Mesothelial cell of epicardium (in vitro differentiated cells): ENCODE measurements at places on chromosomes 5 and 9. TPM values are rescaled to one million over a fixed set of nuclear protein-coding genes. Genes with fewer than 3 reads are reported as not detected.
A peak's percentile ranks its signal among the peaks of the same experiment; 100 is the strongest.

The SHISAL2B gene
- total RNA-seq = not detected in 3 replicates

GRCh38 chr9:78559449-78559885 is 262.5 kb downstream of the PSAT1 start:
- no peak overlapping the region for H3K4me3 ChIP-seq
- H3K36me3 ChIP-seq = no peaks in the 10 kb centered on the region
- DNase-seq = no peak
- no peaks in the 10 kb centered on the region for H3K27me3 ChIP-seq
- no peaks in the 10 kb centered on the region for H3K4me1 ChIP-seq
- H3K27ac ChIP-seq = no peak overlapping the region

- DNase-seq = no peak
- H3K4me3 ChIP-seq = no peak overlapping the region
- H3K36me3 ChIP-seq = no peaks in the 10 kb centered on the region
- H3K27me3 ChIP-seq = no peaks in the 10 kb centered on the region
- H3K4me1 ChIP-seq = peaks cover 7% of the 10 kb centered on the region
Observed at GRCh38 chr9:3035579-3036332, 191.9 kb upstream of the PUM3 start.

- H3K4me3 ChIP-seq = no peak overlapping the region
- no peak for DNase-seq
- H3K27me3 ChIP-seq = no peaks in the 10 kb centered on the region
Observed at GRCh38 chr9:104905153-104905901, 22.6 kb downstream of the ABCA1 start.

The CDH6 gene
- total RNA-seq = 0.18 to 0.54 TPM (median 0.47 TPM) in 3 replicates

GRCh38 chr5:102211165-102211564 is 84.9 kb downstream of the SLCO4C1 start:
- H3K27me3 ChIP-seq = no peaks in the 10 kb centered on the region
- no peak for DNase-seq
- H3K36me3 ChIP-seq = no peaks in the 10 kb centered on the region
- no peak overlapping the region for H3K27ac ChIP-seq
- H3K4me3 ChIP-seq = no peak overlapping the region

DNA sequence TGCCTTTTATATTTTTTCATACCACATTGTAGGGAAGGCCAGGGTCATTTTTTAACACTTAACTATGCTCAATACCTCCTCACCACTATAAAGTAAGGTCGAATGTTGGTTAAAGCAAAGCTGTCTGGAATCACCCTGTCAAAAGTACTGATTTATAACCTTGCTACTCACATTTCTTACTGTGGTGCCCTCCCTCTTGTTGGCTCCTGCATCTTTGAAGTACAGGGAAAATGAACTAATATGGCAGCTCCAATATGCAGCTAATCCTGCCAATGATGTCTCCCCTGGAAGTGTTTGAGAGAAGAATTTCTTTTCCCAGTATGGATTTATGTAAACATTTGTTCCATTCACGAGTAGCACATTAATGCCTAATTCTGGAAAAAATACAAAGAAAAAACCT is 108.4 kb upstream of the RPS23 start:
- no peaks in the 10 kb centered on the region for H3K36me3 ChIP-seq
- H3K4me3 ChIP-seq = peak overlapping the region; percentile 4
- H3K4me1 ChIP-seq = peaks cover 62% of the 10 kb centered on the region
- no peak for DNase-seq
